NCI-H1436 (cell line): ENCODE measurements at places on chromosomes 13 and 19.

- DNase-seq, result no peak
Observed at GRCh38 chr13:98374750-98375149, 197.7 kb upstream of the RNF113B start.

DNA sequence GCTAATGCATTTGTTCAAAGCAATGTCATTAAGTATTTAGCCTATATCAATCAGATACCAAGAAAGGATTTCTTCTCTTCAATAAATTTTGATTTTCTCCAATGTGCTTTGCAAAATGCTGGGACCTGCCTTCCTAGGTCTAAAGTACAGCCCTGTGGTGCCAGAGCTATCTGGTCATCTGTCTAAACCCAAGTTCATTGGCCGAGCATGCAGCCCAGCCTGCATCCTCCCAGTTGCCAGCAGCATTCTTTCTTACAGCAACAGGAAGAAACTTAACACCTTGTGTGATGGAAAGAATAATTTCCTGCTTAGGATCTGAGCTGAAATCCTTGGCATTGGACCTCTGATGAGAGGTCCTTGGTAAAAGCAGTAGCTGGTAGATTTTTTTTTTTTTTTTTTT is 310.0 kb downstream of the RBM26 start:
- DNase-seq, result no peak

DNA sequence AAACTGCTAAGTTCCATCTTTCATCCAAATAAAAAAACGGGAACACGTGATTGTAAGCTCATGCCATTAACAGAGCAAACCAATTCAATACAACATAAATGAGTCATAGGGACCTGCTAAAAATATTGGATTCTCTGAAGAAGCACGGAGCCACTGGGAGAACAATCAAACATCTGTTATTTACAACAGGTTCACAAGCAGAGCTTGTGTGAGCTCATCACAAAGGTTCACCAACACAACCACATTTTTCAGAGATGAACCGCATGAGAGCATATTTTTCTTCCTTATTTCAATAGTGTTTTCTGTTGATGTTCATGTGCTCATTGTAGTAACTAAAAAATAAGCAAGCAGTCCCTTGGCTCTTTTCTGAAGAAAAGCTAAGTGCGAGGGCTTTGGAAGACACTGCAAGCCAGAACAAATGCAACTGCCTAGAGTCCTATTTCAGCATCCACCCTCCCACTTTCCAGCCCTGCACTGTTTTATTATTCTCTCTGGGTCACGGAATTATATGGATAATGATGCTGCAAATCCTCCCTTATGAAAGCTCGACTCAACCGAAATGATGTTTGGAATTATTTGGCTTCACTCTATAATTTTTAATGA is 545.8 kb downstream of the LIG4 start:
- DNase-seq, result no peak

DNA sequence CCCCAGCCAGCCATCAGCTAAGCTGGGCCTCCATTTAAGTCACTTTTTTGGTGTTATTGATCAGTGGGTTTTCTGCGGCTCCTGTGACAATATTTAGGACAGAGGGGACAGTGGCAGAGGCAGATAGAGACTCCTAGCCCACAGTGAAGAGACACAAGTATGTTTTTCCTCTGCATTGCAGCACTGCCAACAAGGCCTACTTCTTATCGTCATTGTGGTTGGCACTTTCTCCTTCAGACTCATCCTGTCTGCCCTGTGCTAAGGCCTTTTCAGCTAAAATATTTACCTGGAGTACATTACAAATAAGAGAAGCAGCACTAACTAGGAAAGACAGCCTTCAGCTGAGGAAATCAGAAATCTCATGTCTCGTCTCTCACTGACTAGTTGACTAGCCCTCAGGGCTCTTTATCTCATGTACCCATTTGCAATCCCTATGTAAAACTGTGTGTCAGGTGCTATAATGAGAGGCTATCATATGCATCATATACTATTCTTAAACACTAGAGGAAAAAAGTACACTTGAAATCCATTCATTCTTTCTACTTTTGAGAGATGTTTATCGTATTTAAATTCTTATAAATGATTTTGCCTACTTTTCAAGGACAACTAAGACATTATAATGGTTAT is 62.2 kb downstream of the ZAR1L start:
- DNase-seq, result no peak

GRCh38 chr13:106883976-106884375 is 316.0 kb upstream of the ARGLU1 start:
- no peak for DNase-seq

DNA sequence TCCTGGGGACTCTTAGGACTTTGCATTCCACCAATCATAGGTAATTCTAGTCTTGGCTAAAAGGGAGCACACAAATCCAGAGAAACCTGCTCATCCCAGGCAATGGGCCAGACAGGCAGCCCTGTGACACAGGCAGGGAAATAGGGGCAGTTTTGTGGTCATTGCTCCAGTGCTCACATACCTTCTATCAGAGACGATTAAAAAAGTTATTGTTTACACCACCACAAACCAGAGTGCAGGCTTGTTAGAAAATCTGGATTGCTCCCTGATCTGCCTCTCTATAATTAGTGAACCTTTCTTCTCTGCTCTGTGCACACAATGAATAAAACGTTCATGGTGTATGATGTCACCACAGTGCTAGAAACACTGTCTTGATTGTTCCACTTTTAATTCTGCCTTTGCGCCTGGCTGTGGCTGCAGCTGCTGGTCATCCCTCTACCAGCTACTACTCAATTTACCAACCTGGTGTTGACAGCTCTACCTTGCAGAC is 121.6 kb upstream of the SPATA13 start:
- DNase-seq, result peak; percentile 17

DNA sequence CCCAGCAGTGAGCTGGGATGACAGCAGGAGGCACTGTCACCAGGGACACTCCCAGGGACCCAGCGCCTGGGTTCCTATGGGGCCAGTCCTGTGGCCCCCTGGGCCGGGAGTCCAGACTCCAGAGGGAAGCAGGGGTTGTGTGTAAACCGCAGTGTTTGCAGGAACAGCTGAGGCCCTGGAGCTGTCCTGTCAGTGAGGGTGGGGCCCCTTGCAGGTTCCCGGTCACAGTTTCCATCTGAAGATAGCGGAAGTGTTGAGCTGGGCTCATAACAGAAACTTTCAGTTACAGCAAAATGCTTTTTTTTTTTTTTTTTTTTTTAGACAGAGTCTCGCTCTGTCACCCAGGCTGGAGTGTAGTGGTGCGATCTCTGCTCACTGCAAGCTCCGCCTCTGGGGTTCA is 17.7 kb upstream of the CSNK1G2 start:
- DNase-seq, result no peak

GRCh38 chr13:41981951-41982715 is 21.2 kb upstream of the VWA8 start:
- no peak for DNase-seq

DNA sequence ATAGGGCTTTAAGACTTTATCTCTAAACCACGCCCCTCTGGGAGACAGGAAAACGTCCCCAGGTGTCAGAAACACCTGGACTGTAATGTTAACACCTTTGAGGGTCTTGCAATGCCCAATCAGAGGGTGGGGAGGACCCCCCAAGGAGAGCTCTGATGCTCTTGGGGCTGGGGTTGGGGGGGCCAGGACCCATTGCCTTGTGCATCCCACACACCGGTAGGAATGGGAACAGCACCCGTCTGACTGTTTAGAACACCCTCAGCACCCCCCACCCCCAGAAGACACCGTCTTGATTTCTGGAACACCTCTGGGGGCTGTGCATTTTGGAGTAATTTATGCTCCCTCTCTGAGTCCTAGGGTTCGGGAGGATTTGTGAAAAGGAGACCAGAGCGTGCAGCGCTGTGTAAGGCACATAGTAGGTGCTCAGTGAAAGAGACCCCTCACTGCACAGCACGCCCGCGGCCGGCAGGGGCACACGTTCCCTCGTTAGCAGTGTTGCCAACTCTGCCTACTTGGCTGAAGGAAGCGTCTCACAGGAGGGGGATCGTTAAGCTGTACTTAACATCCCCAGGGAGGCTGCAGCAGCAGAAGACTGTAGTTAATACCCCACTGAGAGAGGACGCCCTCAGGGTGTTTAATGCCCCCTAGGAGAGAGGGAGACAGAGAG is 2.8 kb upstream of the ERFL start:
- peak; percentile 48 for DNase-seq

- no peak for DNase-seq
Observed at GRCh38 chr19:2083174-2083854, 12.8 kb downstream of the MOB3A start.

DNA sequence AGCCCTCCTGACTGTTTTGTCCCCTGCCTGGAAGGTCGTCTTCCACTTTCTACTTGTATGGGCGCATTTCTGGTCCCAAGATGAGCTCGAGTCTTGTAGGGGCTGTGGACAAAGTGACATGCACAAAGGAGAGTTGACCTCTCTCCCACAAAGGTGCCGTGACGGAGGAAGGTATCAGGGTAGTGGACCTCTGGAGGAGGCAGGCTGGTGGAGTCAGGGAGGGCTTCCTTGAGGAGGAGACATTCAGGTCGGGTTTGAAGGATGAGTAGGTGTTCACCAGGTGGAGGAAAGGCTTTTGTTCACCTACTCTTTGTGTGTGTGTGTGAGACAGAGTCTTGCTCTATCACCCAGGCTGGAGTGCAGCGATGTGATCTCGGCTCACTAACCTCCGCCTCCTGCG is 1.7 kb downstream of the CYTH2 start:
- DNase-seq, result no peak

GRCh38 chr13:38590796-38591507 is 95.9 kb upstream of the FREM2 start:
- DNase-seq, result peak; percentile 45

DNA sequence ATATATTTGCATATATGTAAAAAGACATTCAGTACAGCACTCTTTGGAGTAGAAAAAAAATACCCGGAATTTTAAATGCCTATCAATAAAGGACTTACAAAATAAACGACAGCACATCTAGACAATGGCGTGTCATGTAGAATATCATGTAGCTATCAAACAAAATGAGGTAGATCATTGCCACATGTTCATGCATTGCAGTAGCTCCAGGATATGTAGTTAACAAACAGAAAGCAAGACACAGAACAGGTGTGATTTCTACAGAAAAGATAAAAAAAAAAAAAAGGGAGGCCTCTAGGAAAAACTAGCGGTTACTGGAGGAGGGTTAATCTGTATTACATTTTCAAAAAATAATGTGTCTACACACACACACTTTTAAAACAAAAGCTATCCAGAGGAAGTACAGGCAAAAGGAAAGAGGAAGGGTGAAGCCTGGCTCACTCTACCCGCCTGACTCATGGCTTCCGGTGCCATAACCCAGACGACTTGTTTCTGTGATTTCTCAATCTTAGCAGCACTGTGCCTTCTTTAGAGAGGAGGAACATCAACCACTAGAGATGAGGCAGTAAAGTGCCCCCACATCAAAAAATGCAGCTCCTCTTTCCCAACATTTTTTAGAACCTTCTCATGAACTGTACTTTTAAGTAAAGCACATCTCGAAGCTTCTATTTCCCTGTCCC is 6.9 kb downstream of the KCTD12 start:
- no peak for DNase-seq

DNA sequence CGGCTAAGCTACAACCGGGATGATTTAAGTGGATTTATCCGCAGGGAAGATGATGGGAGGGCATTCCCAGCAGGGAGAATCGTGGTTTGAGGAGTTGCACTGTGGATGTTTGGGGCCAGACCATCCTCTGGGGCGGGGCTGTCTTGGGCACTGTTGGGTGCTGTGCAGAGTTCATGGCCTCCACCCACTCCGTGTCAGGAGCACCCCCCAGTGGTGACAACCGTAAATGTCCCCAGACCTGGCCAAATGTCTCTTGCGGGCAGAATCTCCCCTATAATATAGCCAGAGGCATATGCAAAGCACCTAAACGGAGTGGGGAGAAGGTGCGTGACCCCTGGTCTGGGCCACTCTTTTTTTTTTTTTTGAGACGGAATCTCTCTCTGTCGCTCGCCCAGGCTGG is 40.2 kb downstream of the SMIM24 start:
- DNase-seq, result no peak

DNA sequence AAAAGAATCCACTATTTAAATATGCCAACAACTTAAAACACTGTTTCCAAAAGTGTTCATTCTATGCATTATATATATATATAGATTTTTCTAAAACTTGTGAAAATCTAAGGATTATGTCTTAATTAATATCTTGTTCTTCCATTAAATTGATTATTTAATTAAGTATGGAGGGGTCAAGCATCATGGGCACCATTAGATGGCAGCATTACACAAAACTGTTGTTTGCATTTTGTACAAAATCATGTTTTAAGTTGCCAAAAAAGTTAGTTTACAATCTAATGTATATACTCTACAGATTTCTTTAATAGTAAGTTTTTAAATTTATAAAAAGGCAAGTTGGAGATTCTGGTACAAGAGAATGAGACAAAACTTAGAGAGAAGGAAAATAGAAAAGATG is 213.2 kb upstream of the EDNRB start:
- no peak for DNase-seq

- DNase-seq, result no peak
Observed at GRCh38 chr13:30194906-30195305, 112.4 kb downstream of the KATNAL1 start.

GRCh38 chr13:51874651-51875050 is 12.9 kb downstream of the CCDC70 start:
- DNase-seq, result peak; percentile 33
